ENCODE measurements at places on chromosomes 7 and 10.

GRCh38 chr10:71804077-71804476, 30.8 kb upstream of the VSIR start:
- DNase-seq, result no peak

GRCh38 chr10:32023264-32023663, 33.0 kb downstream of the KIF5B start:
- no peak for DNase-seq

- peak; percentile 86 for DNase-seq
These were observed 3.6 kb upstream of the MTPN start for GRCh38 chr7:135980665-135981180.

DNA sequence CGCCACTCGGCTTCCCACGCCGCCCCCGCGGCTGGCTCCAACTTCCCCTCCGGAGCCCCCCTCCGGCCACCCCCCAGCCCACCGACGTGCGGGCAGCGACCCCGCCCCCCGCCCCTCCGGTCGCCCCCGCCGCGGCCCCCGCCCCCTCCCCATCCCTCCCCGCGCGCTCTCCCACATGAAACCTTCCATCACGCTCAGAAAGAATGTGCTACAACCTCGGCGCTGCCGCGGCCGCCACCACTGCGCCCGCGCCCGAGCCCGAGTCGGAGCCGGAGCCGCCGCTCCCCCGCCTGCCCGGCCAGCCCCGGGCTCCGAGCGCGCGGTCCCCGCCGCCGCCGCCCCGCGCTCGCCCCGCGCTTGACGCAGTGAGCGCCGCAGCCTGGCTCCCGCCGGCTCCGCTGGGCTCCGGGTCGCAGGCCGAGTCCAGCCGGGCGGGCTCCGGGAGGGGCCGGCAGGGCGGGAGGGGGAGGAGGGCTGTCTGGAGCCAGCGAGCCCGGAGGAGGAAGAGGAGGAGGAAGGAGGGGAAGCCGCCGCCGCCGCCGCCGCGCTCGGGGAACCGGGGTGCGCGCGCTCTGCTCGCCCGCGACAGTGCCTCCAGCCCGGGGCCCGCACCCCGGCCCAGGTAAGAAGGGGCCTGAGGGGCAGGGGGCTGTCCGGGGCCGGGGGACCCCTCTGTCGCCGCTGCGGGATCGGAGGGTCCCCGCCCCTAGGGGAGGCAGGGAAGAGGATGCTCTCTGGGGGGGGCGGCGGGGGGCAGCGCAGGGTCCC, 4.3 kb upstream of the ELFN1 start:
- peak; percentile 42 for DNase-seq

DNA sequence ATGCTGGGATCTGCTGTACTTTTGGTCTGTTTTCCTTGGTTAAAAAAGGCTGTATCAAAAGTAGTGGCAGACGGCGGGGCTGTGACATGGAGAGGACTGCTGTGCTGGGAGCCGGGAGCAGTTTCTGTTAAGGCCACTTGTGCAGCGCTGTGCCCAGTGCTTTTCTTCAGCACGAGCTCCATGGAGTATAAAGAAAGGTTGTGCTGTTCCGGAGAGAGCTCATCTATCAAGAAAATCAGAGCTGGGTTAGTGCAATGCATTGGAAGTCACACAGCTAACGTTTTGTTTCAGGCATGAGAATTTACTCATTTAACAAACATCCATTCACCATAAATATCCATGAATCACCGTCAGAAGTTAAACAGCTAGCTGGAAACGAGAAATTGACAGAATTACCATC, 62.0 kb downstream of the KIAA1549 start:
- DNase-seq, result no peak

DNA sequence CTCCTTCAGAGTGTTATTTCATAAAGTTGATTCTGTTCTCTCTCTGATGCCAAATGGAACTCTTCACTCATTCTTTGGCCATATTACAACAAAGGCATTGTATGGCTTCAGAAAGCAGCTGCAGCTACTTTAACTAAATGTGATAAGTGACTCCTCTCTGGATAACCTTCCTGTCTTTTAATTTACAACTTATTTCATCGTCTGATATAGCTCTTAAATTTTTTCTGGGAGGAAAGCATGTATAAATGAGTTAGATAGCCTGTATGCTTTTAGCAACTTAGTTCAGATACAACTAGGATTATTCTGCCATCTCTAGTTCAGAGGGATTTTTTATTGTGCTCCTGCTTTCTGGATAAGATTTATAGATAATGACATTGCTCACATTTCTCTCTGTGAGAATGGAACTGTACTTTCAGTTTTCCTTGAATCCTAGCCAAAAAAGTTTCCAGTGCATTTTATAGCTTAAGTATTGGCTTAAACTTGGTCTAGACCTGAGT, 57.5 kb downstream of the KLHDC10 start:
- no peak for DNase-seq

Data from Peyer's patch (tissue), 4 donors.